ENCODE measurements at places on chromosomes 5 and 9.

- no peak for DNase-seq
These were observed 32.1 kb downstream of the GDNF start for GRCh38 chr5:37807621-37808301.

DNA sequence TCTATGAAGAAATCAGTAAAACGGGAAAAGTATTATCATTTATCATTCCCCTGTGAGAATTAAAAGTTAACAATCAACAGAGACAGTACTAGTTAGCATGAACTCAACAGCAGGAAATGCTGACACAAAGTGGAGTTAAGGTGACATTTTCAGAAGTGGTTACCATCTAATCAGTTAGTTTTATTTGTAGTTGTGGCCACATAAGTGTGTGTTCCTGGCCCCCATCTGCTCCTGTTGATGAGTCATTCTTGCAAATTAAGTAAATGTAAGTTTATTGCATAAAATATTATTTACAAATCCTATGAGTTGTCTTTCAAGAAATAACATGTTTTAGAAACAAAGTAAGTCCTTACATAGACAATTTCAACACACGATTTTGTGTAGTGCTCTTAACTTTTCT, 8.9 kb upstream of the BNC2 start:
- DNase-seq: no peak

DNA sequence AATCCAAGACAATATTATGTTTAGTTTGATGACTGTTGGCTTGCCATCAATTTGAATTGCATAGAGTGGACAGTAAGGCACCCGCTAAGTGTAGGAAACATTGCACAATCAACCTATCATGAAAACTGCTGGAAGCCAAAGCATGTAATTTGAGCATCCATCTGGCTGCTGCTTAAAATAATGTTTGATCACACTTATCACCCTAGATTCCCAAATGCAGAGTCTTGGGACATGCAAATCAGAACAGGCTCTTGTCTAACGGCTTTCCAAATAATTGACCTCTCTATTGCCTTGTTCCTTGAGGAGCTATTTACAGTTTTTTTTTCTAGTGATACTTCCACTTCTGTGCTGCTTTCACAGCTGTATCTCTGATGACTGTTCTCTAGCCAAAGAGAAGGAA, 342.1 kb downstream of the PRR16 start:
- no peak for DNase-seq

GRCh38 chr9:118651511-118651910, 717.7 kb downstream of the BRINP1 start:
- DNase-seq: no peak

DNA sequence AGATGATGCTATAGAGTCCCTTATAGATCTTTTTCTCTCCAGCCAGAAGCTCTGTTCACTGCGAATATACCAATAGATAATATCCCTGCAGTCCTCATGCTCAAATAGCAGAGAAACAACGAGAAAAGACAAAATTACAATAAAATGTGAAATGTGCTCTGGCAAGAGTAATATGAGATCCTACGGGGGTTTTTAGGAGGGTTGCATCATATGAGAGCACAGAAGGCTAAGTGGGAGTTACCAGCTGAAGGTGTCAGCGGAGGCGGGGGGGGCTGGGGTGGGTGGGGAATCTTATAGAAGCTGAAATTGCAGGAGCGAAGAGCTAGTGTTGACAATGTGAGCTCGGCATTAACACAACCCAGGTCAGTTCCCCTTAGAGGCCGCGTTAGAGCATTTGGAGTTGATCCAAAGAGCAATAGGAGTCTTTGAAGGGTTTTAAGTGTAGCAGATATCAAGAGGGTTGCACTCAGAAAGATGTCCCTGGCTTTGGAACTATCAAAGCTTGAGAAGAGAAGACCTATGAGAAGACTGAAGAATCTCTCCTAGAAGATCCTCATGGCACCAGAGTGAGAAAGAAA, 109.7 kb downstream of the BASP1 start:
- no peak for DNase-seq

DNA sequence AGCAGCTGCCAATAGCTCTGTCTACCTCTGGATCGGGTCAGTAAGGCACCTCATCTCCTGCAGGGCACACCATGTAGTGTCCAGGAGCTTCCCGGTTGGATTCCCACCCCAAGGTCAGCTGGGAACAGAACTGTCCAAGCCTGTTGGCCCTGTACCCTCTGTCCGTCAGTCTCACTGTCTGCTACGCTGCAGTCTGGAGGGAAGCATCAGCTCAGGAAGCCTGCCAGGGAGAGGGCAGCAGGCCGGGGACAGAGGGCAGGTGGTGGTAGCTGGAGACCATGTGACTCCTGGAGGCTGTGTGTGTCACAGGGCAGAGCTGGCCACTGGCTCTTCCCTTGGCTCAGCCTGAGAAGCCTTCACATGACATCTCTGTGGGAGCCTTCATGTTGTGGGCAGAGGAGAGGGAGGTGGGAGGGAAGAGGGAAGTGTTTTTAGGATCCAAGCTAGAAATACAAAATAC, 134.5 kb downstream of the SEC61B start:
- DNase-seq: no peak

GRCh38 chr9:104882086-104882485, 45.9 kb downstream of the ABCA1 start:
- DNase-seq: no peak

GRCh38 chr9:110069326-110070248, 138.4 kb downstream of the C9orf152 start:
- no peak for DNase-seq

DNA sequence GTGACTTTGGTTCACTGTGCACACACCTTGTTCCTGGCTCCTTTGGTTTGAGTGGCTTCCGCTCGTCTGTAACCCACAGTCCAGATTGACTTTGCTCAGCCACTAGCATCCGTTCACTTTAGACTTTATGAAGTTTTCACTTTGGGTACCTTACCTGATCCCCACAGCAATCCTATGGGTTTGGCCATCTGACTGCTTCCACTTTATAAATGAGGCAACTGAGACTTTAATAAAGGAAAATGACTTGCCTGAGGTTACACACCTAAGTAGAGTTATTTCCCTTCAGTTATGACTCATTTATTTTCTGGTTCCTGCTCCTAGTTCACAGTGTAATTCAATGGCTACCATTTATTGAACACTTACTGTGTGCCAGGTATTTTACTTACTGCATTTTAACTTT, 94.2 kb upstream of the SAP30L start:
- no peak for DNase-seq

DNA sequence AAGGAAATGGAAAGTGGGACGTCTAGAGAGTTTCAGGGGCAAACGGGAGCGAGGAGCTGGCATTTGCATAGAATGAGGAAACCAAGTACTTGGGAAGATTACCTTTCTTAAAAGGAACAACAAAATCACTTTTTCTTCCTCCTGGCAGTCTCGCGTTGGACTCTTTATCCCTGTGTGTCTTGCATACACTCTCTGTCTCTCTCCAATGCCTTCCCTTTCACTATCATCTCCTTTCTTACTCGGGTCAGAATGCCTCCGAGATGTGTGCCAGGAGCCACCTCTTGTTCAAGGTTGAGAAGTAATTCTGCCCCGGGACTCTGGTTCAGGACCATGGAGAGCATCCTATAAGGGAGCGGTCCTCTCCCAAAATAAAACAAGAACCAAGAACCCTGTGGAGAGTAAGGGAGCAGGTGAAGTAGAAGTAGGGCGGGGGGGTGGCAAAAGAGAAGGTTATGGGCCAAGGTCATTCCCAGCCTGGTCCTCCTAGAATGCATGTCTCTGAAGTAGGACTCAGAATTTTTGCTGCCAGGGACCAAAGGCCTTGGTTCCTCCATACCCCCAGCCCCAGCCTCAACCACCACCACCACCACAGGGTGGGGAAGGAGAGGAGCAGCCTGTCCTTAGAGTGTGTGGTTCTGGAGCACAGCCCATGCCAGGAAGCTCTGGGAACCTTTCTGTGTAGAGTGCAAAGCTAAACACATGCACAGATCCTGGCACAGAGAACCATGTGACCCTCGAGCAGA, 72.1 kb upstream of the ARAP3 start:
- no peak for DNase-seq

GRCh38 chr5:172147857-172148256, 40.2 kb downstream of the STK10 start:
- DNase-seq: no peak

GRCh38 chr9:124190761-124191160, 67.0 kb upstream of the NEK6 start:
- DNase-seq: no peak

DNA sequence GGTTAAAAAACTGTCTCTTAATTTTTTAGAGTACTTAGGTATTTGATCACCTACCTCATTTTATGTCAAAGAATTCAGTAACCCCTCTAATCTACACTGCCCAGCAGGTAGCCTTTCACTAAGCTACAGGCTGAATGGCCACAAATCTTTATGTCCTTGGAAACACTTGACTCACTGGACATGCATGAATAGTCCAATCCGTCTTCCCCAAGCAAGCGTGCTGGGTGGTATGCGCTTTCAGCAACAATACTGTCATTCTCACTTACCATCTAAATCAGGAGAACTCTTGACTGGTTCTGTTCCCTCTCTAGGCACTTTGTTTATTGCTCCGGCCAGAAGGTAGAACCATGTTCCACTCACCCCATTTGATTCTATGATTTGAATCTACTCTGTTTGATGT, 73.1 kb downstream of the TRPM3 start:
- no peak for DNase-seq

DNA sequence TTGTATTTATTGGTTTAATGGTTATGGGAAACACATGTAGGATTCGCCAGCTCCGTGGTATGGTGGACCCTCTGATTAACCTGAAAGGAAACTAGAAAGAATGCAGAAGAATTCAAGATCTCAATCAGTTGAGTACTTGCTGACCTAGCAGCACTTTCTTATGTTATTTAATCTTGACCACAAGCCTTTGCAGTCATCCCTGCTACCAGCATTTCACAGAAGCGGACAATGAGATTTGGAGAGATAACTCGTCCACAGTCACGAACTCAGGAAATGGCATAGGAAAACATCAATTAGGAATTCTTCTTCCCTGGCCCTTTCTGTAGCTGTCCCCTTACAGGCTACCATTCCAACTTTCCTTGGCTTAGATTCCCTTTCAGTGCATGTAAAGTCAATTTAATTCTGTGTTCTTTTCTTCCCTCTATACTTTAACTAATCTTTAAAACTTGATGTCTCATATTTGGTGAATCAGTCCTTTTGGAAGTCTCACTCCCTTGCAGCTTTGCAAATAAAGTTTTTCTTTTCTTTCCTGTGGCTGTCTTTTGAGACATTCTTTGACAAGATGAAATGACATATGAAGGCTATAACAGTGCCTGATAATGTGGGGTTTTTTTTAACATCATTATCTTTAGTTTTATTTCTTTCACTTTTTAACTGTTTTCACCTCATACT, 1.3 kb upstream of the SLC44A1 start:
- DNase-seq: no peak

- no peak for DNase-seq
These were observed 102.4 kb upstream of the PARP8 start for GRCh38 chr5:50564079-50564478.

GRCh38 chr9:116596646-116597045, 90.5 kb upstream of the TRIM32 start:
- DNase-seq: no peak
